NCI-H1092 treated with DMSO at 0.1 percent for 48 hours (cell line): ENCODE measurements at places on chromosomes 6 and 20.

DNA sequence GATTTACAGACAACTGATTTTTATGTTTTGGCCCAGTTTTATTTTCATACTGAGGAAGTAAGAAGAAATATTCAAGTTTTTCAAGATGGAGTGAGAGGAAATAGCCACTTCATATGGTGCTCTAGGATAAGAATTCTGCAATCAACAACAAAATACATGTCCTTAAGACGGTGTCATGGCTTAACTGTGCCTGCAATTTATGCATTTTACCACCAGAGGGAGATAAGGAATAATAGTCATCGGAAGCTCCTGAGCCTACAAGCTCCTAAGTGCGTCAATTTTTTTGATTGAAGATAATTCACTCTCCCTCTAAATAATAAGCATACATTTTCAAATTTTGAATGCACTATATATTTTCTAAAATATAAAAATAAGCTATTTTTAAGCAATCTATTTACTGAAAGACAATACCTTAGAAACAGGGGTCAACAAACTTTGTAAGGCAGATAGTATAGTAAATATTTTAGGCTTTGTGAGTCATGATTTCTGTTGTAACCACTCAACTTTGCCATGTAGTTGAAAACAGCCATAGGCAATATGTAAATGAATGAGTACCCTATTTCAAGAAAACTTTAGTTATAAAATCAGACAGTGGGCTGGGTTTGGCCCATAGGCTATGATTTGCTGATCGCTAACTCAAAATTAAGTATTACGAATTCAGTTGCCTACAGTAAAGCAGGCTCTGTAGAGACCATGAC is 230.9 kb upstream of the DTNBP1 start:
- DNase-seq = no peak

DNA sequence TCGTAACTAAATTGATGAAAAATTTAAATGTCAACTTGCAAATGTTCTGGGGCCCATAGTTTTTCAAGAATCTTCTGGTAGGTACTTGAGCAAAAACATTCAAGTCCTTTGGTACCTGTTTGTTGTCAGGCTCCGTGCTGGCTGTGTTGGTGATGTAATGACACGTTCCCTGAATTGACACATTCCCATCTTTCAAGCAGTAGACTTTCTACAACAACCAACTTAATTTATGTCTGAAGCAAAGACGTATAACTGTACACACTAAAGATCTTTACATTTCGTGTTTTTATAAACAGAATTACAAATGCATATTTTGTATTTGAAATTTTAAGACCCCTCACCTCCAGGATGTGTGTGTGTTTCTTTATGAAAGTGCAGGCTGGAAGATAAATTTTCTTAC is 49.5 kb downstream of the NCOA3 start:
- DNase-seq = peak; percentile 12

DNA sequence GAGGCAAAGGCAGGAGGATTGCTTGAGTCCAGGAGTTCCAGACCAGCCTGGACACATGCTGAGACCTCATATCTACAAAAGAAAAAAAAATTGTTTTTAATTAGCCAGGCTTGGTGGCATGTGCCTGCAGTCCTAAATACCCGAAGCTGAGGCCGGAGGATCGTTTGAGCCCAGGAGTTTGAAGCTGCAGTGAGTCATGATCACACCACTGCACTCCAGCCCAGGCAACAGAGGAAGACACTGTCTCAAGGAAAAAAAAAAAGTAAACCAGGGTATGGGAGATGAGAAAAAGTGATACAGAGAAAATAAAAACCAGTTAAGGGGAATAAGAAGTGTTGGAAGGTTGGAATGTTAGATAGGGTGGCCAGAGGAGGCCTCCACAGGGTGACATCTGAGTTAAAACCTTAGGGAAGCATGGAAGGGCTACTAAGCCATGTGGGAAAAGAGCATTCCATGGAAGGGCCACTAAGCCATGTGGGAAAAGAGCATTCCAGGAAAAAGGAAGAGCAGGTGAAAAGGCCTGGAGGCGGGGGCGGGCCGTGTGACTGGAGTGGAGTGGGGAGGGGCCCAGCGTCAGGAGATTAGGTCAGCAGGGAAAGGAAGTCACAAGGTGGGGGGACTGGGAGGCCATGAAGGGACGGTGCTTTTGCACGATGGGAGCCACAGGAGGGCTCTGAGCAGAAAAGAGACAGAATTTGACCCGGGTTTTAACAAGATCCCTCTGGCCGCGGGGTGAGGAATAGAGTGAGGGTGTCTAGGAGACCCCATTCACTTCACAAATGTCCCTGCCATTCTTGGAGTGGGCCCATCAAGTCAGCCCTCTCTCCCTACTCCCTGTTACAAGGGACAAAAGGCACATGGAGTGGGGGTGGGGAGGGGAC is 18.3 kb downstream of the CPNE5 start:
- DNase-seq = no peak

- DNase-seq = no peak
Observed at GRCh38 chr6:42727627-42728026, 5.2 kb upstream of the PRPH2 start.

DNA sequence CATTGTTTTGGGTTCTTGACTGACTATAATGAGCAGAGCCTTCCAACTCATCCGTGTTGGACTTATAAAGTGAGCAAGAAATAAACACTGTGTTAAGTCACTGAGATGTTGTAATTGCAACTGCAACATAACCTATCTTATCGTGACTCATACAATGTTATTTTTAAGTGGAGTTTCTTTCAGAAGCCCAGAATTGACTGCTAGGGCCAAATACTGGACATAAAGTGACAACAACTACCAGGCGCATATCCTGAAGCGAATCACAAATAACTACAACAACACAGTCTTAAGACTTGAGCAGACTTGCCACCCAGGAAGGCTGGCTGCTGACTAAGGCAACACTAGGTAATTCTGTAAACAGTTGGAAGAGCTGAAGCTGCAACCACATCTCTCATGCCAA is 326.6 kb downstream of the COL12A1 start:
- no peak for DNase-seq

- DNase-seq = no peak
Observed at GRCh38 chr6:13554929-13555333, 19.5 kb upstream of the SIRT5 start.

GRCh38 chr6:24484657-24485323 is 4.6 kb downstream of the GPLD1 start:
- DNase-seq = no peak

DNA sequence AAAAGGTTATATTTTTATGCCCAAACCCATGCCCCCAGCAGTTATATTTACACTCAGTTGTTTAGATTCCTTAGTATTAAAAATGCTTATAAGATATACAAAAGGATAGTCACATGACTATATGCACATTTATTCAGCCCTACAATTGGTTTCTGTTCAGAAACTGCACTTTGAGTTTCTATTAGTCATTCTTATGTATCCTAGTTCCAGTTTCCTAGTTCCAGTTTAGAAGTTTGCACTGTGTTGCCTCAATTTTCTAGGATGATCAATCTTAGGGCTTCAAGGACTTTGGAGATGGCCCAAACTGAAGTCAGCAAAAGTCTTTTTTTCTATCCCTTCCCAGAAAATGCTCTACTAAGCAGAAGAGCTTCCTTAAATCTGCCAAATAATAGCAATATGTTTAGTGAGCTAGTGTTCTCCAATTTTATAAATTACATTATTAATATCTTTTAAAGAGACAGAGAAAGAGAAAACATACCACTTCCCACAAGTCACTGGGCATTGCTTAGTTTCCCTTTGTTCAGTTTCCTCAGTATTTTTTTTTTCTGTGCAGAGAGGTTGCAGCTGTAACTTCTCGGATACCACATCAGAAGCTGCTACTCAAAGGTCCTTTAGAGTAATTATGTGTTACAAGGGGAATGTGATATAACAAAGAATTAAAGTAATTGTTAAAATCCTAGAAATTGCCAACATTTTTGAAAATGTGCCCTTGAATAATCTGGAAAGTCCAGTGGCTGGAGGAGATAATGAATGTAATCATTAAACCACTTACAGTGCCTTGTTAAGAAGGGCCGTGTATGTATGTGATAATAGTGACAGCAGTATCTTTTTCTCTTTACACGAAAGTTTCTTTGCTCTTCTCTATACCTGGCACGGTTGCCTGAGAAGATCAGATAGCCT is 138.8 kb downstream of the KHDRBS2 start:
- DNase-seq = no peak

DNA sequence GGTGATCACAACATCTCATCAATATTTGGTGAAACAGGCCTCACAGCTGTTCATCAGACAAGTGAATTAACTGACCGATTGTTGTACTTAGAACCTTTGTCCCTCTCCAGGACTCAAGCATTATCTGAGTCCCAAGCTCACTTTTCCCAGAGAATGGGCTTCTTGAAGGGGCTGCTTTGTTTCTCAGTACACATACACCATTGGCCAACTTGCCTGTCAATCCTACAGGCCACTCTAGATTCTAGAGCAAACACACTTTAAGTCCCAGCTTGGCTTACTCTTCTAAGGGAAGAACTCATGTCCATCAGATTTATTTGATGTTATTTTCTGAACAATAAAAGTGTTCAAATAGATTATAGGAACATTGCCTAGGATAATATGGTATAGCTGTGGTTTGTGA is 249.5 kb downstream of the BCKDHB start:
- DNase-seq = no peak

DNA sequence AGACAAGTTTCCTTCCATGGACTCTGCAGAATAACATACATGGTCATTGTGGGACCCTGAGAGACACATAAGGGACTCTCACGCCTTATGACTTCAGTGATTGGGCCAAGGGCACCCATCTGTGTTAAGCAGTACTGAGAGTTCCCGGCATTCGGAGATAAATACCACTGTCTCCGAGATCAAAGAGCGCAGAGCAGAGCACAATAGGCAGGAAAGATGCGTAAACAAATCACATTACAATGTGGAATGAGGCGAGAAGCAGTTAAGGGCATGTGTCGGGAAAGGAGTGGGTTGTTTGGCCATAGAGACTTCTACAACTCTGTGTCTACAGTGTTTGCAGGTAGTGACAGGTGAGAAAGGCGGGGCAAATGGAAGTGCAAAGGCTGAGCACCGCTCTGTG is 57.6 kb downstream of the NRSN1 start:
- no peak for DNase-seq

- no peak for DNase-seq
Observed at GRCh38 chr6:154515826-154516225, 5.3 kb upstream of the CNKSR3 start.

- no peak for DNase-seq
Observed at GRCh38 chr20:50554694-50555579, 44.8 kb downstream of the PTPN1 start.

- DNase-seq = no peak
Observed at GRCh38 chr20:19367591-19367990, 155.1 kb downstream of the SLC24A3 start.

DNA sequence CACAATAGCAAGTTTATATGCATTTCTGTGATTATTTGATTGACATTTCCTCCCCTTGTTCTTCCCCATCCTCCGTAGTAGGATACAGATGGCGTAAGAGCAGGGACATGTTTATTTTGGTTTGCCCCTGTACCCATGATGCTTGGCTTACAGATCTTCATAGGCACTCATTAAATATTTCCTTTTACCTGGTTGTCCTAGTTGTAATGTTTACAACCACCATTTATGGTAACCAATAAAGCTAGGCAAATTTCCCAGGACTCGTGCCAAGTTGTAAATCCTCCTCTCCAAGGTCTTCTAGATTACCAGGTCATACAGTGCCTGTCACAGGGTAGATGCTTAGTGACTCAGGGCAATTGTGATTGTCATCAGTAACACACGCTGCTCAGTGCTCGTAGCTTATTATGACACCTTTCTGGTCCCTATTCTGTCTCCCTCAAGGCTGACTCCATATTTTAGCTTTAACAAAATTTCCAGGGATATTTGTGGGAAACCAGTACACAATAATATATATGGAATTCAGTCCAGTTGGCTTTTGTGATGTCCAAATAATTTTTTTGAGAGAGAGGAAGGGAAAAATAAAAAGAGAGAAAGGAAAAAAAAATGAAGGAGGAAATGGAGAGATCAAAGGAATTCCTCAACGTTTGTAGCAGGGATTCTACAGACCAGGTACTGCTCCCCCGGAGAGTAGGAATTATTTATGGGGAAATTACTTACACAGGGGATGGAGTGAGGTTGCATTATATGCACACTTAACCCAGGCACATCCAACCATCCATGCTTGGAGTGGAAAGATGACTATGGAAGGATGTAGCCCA is 24.6 kb downstream of the CYP24A1 start:
- DNase-seq = no peak

- DNase-seq = no peak
Observed at GRCh38 chr6:166370489-166370888, 12.3 kb downstream of the MPC1 start.

DNA sequence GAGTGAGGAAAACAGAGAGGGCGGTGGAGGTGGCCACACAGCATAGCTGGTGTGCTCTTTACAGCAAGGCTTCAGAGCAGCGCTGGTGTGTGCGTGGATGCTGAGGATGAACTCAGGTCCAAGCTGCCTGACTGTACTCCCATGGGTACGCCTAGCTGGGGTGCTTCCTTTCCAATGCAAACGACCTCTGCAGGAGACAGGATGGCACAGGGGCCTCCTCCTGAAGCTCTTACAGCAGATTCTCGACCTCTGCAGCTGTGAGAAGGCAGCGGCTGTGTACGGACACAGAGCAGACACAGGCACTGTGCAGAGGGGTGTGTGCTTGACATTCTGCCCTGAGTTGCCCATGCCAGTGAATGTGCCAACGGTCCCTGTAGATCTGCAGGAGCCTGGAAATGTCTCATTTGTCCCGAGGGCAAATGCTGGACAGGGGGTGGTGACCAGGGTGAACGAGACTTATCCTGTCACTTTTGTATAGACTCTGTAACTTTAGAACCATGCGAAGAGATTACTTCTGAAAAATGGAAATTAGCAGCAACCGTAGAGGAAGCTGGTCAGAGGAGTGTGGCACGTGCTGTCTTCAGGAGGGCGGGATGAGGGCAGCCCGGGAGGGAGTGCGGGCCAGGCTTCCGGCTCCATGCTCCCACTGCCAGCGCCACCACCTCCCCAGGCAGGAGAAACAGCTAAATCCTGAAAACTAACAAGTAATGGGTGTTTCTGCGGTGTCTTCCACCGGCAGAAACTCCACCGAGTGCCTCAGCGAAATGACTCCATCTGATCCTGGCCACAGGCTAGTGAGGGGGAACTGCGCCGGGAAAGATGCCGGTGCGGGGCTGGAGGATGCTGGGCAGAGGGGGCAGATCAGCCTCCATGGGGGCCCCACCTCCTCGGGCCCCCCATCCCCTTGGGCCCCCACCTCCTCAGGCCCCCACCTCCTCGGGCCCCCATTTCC is 120.9 kb upstream of the RPS6KA2 start:
- DNase-seq = no peak

- no peak for DNase-seq
Observed at GRCh38 chr6:135196739-135197510, 15.8 kb downstream of the MYB start.
